ENCODE measurements at places on chromosomes 1 and 21. TPM values are rescaled to one million over a fixed set of nuclear protein-coding genes. Genes with fewer than 3 reads are reported as not detected.

GSTM1 gene
- not detected for total RNA-seq

CTSE gene
- total RNA-seq: not detected

- no peak for DNase-seq
- no peak overlapping the region for H3K27ac ChIP-seq
- H3K4me1 ChIP-seq: peaks cover 9% of the 10 kb centered on the region
- H3K4me3 ChIP-seq: no peak overlapping the region
- peaks cover 62% of the 10 kb centered on the region for H3K27me3 ChIP-seq
Observed at GRCh38 chr1:205453466-205453865, 2.4 kb downstream of the BLACAT1 start.

CASQ2 gene
- total RNA-seq: not detected

DNA sequence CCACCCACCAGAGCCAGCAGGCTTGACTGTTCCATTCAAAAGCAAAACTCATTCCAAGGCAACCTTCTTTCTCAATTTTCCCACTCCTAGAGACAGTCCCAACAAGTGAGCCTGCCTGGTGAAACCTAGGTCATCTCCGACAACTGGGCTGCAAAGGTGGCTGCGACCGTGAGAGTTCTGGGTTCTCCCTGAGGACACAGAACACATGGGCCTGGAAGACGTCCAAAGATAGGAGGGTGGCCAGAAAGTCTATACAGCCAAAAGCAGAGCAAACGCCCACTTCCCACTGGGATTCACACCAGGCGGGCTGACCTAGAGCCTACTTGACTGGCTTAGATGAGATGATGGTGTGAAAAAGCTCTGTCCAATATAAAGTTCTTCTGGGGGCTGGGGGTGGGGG is 90.2 kb upstream of the GRIK3 start:
- no peaks in the 10 kb centered on the region for H3K36me3 ChIP-seq
- H3K27ac ChIP-seq: no peak overlapping the region
- no peak overlapping the region for H3K4me3 ChIP-seq
- DNase-seq: no peak
- H3K27me3 ChIP-seq: peaks cover 4% of the 10 kb centered on the region

- H3K27me3 ChIP-seq: no peaks in the 10 kb centered on the region
- DNase-seq: no peak
- peaks cover 33% of the 10 kb centered on the region for H3K4me1 ChIP-seq
Observed at GRCh38 chr1:226063977-226064815, 1.7 kb downstream of the H3-3A start.

TMEM269 gene
- total RNA-seq: 0.22 TPM

All from activated naive CD8-positive, alpha-beta T cell treated with anti-CD3 and anti-CD28 coated beads, Interleukin-2, amount 10 ng/mL, durations not matched to agents 7 days and 5 days (primary cell).